ENCODE measurements at places on chromosomes 16 and 17.

- DNase-seq = no peak
These were observed 15.8 kb upstream of the OGFOD3 start for GRCh38 chr17:82434216-82434565.

- no peak for DNase-seq
These were observed 2.8 kb upstream of the NR1D1 start for GRCh38 chr17:40103071-40103661.

GRCh38 chr16:85395207-85395912 is 217.8 kb upstream of the GSE1 start:
- DNase-seq = no peak

DNA sequence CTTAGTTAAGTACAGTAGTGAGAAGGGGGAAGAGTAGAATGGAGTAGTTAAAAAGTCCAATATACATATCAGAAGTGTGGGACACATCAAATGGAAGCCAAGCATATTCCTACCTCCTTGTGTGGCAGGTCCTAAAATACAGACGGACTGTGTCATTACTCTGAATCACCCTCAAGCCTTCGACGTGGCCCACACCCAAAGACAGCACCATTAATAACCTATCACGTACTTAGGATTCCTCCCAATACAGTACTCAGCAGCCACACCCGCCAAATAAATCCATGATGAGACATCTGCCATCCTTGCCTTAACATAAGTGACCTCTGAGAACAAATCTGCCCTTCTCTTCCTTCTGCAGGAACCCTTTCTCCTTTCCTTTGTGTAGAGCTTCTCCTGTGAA is 38.9 kb downstream of the UBE2G1 start:
- no peak for DNase-seq

- DNase-seq = no peak
These were observed 847.4 kb upstream of the EEF2KMT start for GRCh38 chr16:5944971-5945370.

- no peak for DNase-seq
These were observed 9.1 kb downstream of the TFAP4 start for GRCh38 chr16:4263504-4264436.

DNA sequence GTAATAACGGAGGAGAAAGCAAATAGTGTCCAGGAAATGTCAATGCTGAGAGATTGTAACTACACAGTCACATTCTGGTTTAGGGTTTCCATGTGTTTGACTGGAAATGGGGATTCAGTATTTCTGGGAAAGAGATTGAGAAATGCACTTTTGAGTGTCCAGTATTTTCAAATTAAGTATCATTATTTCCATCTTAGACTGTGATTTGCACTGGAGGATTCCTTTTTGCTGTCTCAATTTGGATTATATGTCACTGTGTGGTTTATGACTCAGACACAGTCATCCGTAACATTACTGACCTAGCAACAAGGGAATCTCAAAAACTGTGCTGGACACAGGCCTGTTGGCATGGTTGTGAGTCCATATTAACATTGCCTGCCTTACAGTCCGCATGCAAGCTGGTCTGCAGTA is 681.4 kb downstream of the CDH11 start:
- no peak for DNase-seq

Data from AML-193 (cell line).